ENCODE measurements at places on chromosomes 12 and 14. TPM values are rescaled to one million over a fixed set of nuclear protein-coding genes. Genes with fewer than 3 reads are reported as not detected.

SERPINA10 gene
- not detected for total RNA-seq

POTEG gene
- total RNA-seq: not detected

SLC39A2 gene
- total RNA-seq: 0.14 TPM

METTL25 gene
- 13.0 TPM for total RNA-seq

NT5DC3 gene
- total RNA-seq: 10.9 TPM

A2ML1 gene
- 0.72 TPM for total RNA-seq

GALNT8 gene
- total RNA-seq: not detected

KCNC2 gene
- total RNA-seq: not detected

GPR132 gene
- not detected for total RNA-seq

KRT2 gene
- total RNA-seq: not detected

OR6C3 gene
- not detected for total RNA-seq

PDE3A gene
- total RNA-seq: 1.1 TPM

IFNG-AS1 gene
- not detected for total RNA-seq

TMEM233 gene
- total RNA-seq: not detected

HNF1A gene
- not detected for total RNA-seq

SLC7A8 gene
- total RNA-seq: 1.1 TPM

PSMB5 gene
- 197 TPM for total RNA-seq

KRT6C gene
- total RNA-seq: not detected

HOXC6 gene
- total RNA-seq: 4.8 TPM

SDR9C7 gene
- total RNA-seq: not detected

ZNF385A gene
- 1.1 TPM for total RNA-seq

TTC6 gene
- 0.14 TPM for total RNA-seq

KRT85 gene
- total RNA-seq: not detected

LRP1 gene
- 257 TPM for total RNA-seq

OTOGL gene
- total RNA-seq: 0.14 TPM

HCAR3 gene
- 0.14 TPM for total RNA-seq

ATL1 gene
- total RNA-seq: 0.66 TPM

Data from placental pericyte (primary cell).